ENCODE measurements at places on chromosomes 4 and X.

DNA sequence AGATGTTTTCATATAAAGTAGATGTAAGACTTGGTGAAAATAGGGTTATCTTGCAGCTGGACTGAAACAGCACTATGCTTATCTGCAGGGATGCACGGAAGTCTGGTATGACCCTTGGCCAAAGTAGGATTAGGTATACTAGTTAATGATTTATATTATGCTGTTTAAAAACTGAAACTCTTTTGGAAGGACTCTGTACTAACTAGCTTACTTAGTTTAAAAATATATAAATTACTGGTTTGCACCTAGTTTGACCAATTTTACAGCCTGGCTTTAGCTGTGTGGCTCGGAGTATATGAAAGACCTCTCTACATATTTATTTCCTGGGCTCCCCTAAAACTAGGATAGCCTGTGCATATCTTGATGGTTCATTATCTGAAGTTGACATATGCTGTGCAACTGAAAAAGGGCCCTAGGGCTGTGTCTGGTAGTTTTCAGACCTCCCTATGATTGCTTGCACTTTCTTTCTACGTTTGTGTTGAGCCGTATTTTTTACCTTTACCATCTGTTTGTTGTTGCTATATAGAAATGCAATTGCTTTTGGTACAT, 89.2 kb downstream of the TMEM144 start:
- DNase-seq: no peak

- DNase-seq: peak; percentile 10
Observed at GRCh38 chrX:30910124-30910860, 21.2 kb upstream of the TAB3 start.

DNA sequence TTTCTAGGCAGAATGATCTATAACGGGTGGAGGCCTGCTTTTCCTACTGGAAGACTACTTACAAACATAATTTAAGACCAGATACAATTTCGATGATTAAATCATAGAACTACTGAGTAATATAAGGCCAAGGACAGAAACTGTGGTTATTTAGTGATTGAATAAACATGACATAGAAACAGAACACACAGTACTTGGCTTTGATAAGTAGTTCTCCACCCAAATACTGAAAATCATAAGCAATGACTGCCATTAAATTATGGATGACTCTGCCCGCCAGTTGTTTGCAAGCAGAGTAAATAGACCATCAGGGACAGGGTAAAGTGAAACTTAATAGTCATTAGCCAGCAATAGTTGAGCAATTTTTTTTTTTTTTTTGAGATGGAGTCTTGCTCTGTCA, 17.2 kb upstream of the SMIM14 start:
- peak; percentile 12 for DNase-seq

DNA sequence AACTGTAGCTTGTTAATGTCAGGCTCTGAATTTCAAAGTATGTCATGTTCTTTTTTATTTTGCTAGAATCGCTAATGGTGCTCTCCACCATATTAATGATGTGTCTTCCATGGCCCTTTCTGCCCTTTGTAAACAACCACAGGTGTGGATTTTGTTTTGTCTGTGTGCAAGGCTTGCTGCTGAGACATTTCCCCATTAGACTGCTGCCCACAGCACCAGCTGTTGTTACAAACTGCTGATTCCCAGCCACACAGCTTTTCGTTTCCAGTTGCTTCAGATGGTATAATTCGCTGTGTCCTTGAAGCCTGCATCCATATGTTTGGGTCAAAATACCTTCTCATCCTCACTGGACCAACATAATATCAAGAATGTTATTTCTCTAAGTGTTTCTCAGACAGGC, 32.8 kb downstream of the KCNIP4 start:
- no peak for DNase-seq

DNA sequence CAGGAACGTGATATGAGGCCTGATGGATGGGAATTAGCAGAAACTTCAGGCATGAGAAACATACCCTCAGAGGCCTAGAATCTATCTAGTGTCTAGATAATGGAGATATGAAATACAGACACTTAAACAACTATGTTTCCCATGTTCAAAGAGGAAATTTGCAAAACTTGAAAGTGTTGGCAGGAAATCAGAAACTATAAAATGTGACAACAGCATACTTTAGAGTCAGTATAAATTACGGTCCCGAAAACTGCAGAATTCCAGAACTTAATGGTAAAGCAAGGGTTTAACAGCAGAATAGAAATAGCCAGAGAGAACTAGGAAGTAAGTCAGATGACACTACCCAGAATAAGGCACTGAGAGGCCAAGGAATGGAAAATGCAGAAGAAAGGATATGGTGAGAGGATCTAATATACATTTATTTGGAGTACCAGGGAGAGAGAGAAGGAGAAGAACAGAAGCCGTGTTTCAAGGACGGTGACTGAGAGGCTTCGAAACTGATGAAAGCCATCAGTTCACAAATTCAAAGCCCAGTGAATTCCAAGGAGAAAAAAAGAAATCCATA, 7.4 kb downstream of the HTT-AS start:
- DNase-seq: no peak

DNA sequence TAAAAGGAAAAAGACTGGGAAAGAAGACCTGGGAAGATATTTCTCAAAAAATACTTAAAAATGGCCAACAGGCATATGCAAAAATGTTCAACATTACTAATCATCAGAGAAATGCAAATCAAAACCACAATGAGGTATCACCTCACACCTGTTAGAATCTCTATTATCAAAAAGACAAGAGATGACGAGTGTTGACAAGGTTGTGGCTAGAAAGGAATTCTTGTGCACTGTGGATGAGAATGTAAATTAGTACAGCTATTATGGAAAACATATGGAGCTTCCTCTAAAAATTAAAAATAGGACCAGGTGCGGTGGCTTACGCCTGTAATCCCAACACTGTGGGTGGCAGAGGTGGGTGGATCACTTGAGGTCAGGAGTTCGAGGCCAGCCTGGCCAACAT, 50.0 kb downstream of the C4orf46 start:
- no peak for DNase-seq

GRCh38 chr4:112557676-112558411, 41.9 kb upstream of the NEUROG2 start:
- DNase-seq: no peak

DNA sequence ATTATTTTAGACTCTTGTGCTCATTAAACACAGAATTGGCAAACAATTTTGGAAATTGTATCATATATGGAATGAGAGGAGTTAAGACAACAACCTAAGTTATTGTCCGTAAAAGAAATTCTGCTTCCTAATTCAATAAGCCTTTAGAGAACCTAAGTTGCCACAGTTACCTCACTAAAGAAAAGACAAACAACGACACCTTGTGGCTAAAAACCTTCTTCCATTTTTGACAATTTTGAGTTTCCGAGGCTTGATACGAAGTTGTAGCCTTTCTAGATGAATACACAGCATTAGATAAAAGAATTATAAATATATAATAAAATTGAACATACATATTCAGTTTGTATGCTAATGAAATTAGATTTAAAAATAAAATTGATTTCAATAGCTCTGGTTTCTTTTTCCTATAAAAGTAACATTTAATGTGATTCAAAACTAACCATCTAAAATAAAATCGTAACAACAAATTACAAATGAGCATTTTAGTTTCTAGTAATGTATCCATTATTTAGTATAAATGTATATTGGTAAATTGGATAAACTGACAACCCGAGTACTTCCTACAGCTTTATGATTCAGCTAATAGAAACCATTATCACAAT, 275.1 kb downstream of the GPM6A start:
- peak; percentile 87 for DNase-seq

DNA sequence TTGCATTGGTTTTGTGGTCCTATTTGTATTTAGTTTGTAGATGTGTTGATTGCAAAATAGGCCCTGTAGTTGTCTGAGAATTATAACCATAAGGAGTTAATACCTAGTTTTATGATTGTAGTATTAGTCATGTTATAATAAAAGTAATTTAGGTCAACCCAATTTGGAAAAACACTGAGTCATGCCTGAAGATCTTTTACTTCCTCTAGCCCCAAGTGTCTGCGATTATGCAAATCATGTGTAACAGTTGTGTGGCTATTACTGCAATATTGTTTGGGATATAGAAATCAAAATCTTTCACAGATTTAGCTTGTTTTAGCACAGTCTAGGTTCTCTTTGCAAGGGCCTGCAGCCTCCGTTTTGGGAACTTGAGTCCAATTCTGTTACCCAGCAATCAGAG, 12.6 kb downstream of the SRD5A3 start:
- DNase-seq: peak; percentile 83

GRCh38 chrX:3712051-3712869, 1.2 kb downstream of the PRKX start:
- peak; percentile 50 for DNase-seq

DNA sequence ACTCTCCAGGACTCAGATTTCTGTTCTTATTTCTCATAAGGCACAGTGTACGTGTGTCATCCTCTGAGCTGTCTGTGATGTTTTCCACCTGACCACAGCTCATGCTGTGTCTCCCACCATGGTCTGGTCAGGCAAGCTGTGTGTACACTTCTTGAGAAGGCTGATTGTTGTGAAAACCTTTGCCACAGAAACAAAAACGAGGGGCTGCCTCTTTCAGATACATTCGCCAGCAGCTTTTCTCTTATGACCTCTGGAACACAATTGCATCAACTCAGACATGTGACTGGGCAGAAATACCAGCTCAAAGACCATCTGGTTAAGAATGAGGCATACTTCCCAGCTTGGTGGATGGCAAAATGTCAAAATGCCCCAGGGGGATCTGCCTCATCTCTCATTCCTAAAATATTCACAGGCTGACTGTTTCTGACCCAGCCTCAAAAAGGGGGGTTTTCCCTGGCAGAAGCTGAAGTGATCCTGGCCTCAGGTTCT, 46.1 kb downstream of the PGRMC2 start:
- peak; percentile 97 for DNase-seq

DNA sequence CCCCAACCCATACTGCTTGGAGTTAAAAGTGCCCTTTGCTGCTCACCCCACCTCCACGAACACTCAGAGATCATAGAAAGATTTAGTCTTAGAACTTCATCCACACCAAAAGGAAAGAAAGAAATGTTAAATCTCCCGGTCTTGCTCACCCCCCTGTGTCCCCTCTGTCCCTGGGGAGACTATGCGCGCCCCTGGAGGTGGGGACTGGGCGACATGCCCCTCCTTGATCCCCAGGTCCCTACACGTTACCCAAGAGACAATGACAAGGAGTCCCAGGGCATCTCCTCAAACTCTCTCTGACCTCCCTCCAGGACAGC, 620 bp downstream of the ITM2A start:
- DNase-seq: no peak

DNA sequence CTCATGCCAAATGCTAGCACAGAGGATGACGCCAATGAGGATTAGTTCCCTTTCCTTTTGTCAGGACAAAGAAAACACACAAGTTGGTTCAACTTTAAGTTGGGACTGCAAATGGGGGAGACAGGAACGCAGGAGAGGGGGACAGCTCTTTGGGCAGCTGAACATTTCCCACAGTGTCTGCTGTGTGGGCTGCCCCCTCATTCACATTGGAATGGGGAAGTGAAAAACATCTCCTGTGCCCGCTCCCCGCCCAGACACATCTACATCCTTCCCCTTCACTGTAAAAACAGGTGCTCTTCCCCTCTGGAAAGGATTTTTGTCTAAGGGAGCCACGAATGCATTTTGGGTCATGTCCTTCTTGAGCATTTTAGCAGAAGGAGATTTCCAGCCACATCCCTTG, 44.5 kb upstream of the TBC1D9 start:
- no peak for DNase-seq

- no peak for DNase-seq
Observed at GRCh38 chr4:107823870-107824349, 822 bp upstream of the SGMS2 start.

- peak; percentile 86 for DNase-seq
Observed at GRCh38 chr4:141350122-141350905, 129.6 kb downstream of the ZNF330 start.

GRCh38 chr4:94334962-94335361, 7.7 kb downstream of the HPGDS start:
- no peak for DNase-seq

- no peak for DNase-seq
Observed at GRCh38 chrX:117120700-117121099, 657.9 kb upstream of the CT83 start.

- no peak for DNase-seq
Observed at GRCh38 chr4:52431410-52431809, 227.7 kb downstream of the USP46 start.

GRCh38 chr4:9781343-9782135, at the start of gene DRD5:
Gene DRD5, plus strand, starts transcription at chr4:9781634. Its CDS starts 396 bp downstream, at chr4:9782030.
- DNase-seq: no peak

- peak; percentile 79 for DNase-seq
Observed at GRCh38 chr4:81466841-81467671, 4.7 kb downstream of the RASGEF1B start.

DNA sequence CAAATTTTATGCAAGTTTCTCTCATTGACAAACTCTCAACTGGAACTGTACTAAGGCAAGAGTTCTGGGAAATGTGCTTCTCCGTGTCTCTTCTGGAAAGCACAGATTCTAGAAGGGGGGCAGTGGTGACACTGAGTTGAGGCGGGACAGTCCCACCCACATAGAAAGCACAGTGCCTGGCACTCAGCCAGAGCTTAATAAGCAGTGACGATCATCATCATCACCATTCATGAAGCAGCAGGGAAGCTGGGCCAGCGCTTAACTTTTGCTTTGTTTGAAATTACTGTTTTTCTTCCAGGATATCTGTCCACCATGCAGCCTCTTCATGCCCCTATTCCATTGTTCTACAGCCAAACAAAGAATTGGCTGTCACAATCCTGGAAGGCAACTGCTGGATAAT, 60.3 kb downstream of the BEND2 start:
- DNase-seq: no peak

- peak; percentile 6 for DNase-seq
Observed at GRCh38 chr4:185472103-185472542, 590 bp upstream of the CCDC110 start.

- peak; percentile 53 for DNase-seq
Observed at GRCh38 chr4:24489870-24490269, 94.5 kb downstream of the DHX15 start.

- DNase-seq: no peak
Observed at GRCh38 chr4:107937040-107937439, 5.7 kb downstream of the CYP2U1 start.

DNA sequence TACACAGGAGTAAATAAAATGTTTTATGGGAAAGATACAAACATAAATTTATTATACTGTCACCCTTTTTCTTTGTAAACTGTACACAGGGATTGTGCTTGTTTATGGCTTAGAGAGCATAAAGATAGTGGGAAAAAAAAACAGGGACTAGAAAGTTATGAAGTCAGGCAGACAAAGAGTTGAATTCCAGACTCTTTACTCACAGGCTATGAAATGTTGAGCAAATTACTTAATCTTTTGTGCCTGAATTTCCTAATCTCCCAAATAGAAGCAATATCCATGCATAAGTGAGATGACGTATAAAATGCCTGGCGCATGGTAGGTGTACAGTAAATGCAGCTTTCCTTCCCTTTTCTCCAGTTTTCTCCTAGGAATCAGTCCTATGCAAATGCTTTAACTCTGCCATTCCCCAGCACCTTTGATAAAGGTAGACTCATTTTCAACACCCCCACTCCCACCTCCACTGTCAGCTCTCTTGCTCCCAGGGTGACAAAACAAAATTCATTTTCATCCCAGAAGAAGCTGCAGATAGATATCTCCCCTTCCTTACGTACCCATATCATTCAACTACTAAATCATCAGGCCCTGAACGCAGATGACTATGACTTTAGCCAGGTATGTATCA, 44.5 kb upstream of the BTC start:
- DNase-seq: peak; percentile 71

Measured in fibroblast of the aortic adventitia (primary cell).